Astrocyte of the hippocampus (primary cell): ENCODE measurements at places on chromosomes 6 and 20.

- no peak for DNase-seq
Observed at GRCh38 chr20:46820682-46821081, 74.0 kb upstream of the EYA2 start.

DNA sequence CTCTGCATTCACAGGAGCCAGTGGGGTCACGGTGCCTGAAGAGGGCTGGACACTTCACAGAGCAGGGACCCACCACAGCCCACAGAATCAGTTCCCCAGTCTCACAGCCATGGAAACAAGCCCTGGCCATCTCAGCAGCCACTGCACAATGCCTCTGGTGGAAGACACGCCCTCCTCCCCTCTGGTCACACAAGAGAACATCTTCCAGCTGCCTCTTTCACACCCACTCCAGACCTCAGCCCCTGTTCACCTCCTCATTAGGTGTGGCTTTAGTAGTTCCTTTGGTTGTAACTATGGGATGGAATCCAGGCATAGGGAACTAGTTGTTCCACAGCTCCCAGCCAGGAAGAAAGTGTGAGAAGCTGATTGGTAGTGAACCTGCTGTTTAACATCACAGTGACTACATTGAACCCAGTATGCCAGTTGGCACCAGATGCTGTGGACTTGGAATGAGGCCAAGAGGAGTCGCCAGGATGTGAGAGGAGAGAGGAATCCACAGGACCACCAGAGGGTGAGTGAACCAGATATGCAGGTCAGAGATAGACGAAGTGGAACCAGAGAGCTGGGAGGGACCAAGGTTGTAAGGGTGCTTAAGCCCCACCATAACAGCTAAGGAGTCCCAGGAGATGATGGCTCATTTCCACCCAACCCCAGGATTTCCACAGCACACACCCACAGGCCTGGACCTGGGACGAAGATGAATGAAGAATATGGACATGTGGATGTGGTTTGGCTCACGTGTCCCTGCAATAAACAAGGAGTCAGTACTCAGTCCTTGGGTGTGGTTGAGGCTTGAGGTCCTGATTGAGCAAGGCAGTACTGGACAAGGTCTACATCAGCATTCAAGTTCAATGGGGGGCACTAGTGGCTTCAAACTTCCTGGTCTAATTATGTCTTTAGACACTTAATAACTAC lies 8.8 kb upstream of the BTN3A3 start:
- peak; percentile 5 for DNase-seq

DNA sequence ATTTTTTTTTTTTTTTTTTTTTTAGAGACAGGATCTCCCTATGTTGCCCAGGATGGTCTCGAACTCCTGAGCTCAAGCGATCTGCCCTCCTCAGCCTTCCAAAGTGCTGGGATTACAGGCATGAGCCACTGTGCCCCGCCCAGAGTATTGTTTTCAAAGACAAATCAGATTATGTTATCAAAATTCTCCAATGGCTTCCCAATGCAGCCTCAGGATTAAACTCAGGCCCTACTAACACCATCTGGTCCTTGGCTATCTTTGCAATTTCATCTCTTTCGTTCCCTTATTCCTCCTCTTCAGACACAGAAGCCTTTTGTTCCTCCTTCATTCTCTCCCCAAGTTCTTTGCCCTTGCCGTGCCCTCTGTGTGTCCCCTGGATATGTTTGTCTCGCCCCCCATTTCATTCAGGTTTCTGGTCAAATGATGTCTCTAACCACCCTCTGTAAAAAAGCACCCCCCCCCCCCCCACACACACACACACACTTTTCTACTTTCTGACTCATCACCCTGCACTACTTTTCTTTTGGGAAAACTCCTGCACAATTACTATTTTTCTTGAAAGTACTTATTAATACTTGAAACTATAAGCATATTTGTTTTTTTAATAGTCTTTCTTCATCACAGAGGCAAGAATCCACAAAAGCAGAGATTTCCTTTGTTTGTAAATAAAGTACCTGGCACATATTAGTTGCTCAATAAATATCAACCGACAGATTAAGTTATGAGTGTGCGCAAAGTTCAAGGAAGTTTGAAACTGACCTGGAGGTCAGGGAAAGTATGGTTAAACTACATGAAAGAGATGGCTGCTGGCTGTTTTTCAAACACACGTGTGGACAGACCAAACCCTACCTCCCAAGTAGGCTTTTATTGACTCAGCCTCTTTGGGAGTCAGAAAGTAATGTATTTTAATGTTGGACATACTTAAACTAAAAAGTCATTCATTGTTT lies 16.7 kb downstream of the BTN1A1 start:
- DNase-seq: no peak

DNA sequence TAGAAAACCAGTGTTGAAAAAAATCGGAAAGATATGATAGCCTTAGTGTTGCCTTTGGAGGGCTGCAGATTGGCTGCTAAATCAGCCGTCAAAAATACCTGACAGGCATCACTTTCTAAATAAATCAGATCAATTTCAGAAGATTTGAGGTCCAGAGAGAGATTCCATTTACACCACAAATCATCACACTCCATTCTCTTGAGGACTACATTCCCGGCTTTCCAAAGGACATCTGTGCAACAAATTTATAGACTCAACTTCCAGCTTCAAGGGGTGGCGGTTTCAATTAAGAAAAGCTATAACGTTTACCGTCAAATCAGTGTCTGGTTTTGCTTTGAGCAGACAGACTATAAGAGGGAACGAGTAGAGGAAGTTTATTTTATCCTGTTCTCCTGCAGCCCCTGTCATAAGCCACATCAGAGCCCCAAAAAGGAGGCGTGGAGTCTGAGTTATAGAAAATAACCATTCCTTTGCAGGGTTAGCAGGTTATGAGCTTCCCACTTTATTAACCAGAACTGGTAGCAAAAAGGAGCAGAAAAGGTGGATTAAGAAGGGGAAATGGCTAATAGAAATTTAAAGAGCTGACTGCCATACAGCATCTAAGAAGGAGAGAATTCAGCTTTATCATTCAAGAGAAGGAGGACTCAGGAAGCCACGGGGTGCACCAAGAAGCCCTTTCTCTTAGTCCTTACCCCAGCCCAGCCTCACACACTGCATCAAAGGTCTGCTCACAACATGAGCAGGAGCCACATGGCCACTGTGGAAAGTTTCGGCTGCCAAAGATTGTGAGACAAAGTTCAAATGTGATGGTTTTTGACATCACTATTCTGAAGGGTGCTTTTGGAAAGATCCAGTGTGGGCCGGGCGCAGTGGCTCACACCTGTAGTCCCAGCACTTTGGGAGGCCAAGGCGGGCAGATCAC lies 12.9 kb upstream of the UQCC2 start:
- no peak for DNase-seq

GRCh38 chr6:26592649-26593048 lies 4.1 kb upstream of the ABT1 start:
- no peak for DNase-seq

DNA sequence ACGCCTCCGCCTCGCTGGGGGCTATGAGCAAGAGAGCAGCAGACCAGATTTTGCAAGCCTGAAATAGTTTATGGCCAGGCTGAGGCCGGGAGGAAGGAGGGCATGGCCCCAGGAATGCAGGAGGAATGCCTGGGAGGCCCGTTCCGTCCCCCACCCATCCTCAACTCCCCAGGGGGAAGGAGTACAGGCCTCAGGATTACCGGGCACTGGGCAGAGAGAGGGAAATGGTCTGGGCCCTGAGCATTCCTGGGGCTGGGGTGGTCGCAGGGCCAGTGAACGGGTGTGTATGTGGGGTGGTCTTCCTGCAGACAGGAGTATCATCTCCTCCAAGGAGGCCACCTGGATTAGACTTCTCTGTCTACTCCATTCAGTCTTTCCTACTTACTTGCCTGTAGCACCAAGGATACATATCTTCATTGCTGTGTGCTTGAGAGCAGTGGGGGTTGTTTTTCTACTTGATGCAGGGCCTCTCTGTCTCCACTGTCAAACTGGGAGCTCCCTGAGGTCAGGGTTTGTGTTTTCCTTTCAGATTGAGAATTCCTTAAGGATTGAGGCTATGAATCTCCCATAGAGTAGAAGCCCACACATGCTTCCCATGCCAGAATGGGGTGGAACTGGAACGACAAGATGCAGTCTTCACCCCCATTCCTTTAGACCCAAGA lies 81.3 kb downstream of the VEGFA start:
- peak; percentile 94 for DNase-seq

DNA sequence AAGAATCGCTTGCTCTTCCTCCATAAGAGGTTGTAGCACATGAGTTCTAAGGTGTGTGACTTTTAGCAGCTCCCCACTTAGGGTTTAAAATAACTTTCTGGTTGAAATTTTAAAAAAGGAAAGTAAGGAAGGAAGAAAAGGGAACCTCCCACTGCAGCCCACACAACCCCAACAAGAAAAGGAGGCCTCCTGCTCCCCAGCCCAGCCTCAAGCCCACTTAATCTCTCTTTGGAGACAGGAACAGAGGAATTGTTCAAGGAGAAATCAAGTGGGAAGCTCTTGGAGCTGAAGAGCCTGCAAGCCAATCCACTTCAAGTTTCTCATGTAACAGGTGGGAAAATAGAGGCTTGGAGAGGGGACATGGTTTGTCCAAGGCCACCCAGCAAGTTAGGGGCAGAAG lies 39.1 kb upstream of the PREX1 start:
- no peak for DNase-seq

DNA sequence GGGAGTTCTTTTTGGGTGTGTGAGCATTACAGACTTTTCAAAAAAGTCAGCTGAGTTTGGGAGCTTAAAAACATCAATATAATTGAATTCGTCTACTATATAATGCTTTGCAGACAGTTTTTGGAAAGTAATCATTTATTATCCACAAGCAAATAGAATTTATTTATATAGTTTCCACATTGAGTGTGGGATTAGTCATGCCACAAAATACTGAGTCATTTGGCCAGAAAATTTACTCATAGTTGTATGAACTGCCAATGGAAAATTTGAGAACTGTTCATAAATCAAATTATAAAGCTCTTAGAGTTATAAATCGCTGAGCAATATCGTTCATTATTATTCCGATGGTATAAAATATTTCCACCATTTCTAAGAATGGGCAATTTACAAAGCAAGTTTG lies 5.0 kb downstream of the BEND6 start:
- peak; percentile 34 for DNase-seq

DNA sequence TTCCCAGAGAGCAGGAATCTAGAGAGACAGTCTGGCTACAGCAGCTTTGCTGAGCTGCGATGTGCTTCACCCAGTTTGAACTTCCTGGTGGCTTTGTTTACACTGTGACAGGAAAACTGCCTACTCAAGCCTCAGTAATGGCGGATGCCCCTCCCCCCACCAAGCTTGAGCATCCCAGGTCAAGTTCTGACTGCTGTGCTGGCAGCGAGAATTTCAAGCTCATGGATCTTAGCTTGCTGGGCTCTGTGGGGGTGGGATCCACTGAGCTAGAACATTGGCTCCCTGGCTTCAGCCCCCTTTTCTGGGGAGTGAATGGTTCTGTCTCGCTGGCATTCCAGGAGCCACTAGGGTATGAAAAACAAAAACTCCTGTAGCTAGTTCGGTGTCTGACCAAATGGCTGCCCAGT lies 91.0 kb upstream of the ESR1 start:
- DNase-seq: no peak

- no peak for DNase-seq
Observed at GRCh38 chr20:62554214-62554897, 78.6 kb upstream of the GATA5 start.

GRCh38 chr6:28643017-28643740 lies 117.5 kb downstream of the GPX5 start:
- DNase-seq: peak; percentile 69

GRCh38 chr6:33682341-33682740 lies 29.2 kb downstream of the UQCC2 start:
- no peak for DNase-seq

GRCh38 chr20:14691994-14692393 lies 354.6 kb upstream of the FLRT3 start:
- DNase-seq: no peak

- DNase-seq: peak; percentile 52
Observed at GRCh38 chr6:110476046-110476849, at the start of gene SLC22A16. SLC22A16 (minus strand) TSS chr6:110476613; CDS start chr6:110476574, 39 bp downstream.

DNA sequence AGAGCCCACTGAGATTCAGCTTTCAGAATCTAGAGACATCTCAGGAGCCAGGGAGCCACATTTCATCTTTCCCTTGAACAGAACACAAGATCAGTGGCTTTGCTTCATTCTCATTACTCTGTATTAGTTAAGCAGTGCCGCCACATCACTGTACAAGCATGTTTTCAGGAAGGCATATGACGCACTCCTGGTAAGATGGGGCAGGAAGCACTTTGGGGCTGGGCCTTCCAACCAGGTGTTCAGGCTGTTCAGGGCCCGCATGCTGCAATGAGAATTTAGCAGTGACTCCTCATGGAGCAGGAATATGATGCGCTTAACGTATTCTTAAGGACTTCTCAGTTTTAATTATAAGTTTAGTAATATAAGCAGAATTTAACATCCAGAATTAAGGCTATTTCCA lies 29.7 kb upstream of the GNRH2 start:
- DNase-seq: no peak

GRCh38 chr6:134196568-134197193 lies 121.2 kb downstream of the SGK1 start:
- DNase-seq: peak; percentile 21

DNA sequence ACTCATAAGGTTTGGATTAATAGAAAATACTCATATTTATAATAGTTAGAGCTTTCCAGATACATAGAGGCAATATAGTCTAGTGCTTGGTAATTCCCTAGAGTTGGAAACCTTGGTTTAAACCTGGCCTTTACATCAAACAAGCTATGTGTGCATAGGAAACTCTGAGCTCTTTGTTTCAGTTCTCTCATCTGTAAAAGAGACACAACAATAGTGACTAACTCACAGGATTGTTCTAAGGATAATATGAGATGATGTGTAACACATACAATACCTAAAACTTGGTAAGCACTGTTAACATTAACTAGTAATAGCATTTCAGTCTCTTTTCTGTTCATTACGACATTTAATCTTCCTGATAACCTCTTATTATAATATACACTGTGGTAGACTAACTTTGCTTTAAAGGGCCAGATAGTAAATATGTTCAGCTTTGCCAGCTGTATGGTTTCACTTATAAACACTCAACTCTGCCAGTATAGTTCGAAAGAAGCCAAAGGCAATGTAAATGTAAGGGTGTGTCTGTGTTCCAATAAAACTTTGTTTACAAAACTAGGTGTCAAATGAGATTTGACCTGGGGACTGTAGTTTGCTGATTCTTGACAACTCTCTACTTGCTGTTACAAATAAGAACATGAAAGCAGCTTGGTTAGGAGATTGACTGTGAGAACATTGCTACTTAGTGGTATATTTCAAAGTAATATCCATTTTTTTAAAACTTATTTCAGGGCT lies 370.6 kb upstream of the FLRT3 start:
- no peak for DNase-seq

DNA sequence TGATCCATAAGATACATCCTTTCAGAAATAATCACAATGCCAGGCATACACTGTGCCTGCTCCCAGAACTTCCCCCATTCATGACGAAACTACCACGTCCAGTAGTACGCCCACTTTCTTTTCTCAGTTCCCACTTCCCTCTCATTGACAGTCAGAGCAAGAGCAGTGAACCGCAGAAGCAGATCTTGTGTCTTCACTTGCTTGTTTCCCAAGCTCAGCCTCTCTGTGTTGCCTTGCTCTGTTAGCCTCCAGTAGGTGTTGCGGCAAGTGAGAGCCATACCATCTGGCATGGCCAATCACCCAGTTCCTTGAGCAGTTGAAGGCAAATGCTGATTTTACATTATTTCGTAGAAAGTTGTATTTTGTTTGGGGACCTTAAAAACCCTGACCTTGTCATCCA lies 11.7 kb downstream of the UST start:
- no peak for DNase-seq
